ENCODE measurements at places on chromosomes 5 and 9.

GRCh38 chr9:113798062-113799030 lies 77.8 kb upstream of the ZNF618 start:
- no peak for DNase-seq

GRCh38 chr9:81103597-81104471 lies 585.5 kb downstream of the TLE1 start:
- DNase-seq = no peak

- no peak for DNase-seq
Measured at GRCh38 chr5:66680804-66681203, 84.6 kb downstream of the MAST4 start.

- no peak for DNase-seq
Measured at GRCh38 chr9:125758986-125759763, 12.0 kb downstream of the PBX3 start.

GRCh38 chr9:124580186-124580585 lies 73.0 kb upstream of the NR5A1 start:
- no peak for DNase-seq

DNA sequence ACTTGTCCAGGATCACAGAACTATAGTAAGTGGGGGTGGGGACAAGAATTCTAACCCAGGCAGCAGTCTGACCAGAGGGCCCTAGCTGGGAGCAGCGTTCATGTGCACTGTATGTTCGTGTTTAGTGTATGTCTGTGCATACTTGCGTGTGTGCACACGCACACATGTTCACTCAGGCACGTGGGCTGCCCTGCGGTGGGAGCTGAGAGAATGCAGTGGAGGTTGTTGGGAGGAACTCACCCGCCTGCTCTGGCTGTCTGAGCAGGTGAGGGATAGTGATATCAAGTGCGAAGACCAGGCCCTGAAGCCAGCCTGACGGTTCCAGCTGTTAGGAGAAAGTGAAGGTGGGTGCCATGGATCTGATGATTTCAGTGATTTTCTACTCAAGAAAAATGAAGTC lies 942 bp downstream of the DCANP1 start:
- DNase-seq = no peak

DNA sequence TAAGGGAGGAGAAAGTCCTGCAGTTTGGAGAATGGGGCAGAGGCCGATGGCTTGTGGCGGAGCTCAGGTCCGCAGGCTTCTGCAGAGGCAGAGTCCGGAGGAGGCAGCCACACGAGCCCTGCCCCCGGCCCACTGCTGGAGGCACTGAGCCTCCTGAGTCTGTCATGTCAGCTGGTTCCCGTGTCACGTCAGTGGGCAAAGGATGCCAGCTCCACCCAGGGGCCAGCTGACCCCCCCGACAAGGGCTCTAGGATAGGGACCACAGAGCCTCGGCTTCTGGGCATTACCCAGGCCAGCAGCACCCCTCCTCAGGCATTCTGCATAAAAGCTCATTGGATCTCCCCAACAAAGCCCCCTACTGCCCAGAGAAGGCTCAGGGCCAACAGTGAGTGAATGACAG lies 8.5 kb downstream of the SH3PXD2B start:
- no peak for DNase-seq

DNA sequence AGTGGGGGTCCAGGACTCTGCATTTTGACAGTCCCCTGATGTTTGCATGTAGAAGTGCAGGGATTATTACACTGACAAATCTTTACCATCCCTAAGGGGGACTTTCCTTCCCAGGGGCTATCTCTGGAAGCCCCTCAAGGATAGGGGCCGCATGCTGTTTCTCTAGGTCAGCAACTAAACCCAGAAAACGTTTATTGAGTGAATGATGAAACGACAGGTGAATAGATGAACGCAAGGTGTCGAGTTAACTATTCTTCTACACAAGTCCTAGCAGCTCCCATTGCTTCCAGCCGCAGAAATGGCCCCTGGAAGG lies 281 bp upstream of the HSD17B4 start:
- no peak for DNase-seq

GRCh38 chr9:78326564-78326963 lies 29.6 kb downstream of the PSAT1 start:
- DNase-seq = no peak

- DNase-seq = no peak
Measured at GRCh38 chr5:40687321-40687720, 7.6 kb downstream of the PTGER4 start.

DNA sequence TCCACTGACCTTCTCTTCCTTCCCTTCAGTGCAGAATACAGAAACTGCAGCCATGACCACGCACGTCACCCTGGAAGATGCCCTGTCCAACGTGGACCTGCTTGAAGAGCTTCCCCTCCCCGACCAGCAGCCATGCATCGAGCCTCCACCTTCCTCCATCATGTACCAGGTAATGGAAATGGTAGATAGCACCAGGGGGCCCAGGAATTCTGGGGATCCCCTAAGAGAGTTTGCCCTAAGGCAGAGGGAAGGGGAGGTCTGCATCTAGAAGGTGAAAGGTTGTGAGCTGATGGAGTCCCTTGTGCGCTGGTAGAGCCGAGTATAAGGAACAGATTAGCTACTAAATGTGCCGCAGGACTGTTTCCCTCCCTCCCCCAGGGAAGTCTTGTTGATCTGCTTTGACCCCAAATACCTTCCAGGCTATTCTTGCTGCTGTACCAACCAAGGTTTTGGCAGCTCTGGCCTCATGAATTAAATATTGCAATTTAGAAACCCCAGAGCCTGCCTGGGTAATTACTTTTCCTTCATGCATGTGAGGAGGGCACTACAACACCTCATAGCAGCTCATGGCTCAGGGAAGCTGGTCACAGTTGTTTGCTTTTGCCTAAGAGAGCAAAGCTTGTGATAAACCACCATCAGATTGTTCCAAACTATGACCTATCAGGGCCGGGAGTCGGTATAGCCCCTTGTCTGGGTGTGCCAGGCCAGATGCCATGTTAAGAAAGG lies 19.6 kb downstream of the CYFIP2 start:
- no peak for DNase-seq

All from activated CD8-positive, alpha-beta memory T cell treated with anti-CD3 and anti-CD28 coated beads for 1 hour (primary cell).